Fibroblast of lung (primary cell): ENCODE measurements at places on chromosomes 3 and 15. TPM values are rescaled to one million over a fixed set of nuclear protein-coding genes. Genes with fewer than 3 reads are reported as not detected.

UROC1 gene
- total RNA-seq = not detected in 2 replicates

PCNP gene
- 117 and 129 TPM in 2 replicates for total RNA-seq

CP gene
- total RNA-seq = under 0.01 TPM in 1 of 2 replicates, not detected in the other

GRCh38 chr3:182364323-182364722, 429.0 kb upstream of the ATP11B start:
- no peak for DNase-seq

DNA sequence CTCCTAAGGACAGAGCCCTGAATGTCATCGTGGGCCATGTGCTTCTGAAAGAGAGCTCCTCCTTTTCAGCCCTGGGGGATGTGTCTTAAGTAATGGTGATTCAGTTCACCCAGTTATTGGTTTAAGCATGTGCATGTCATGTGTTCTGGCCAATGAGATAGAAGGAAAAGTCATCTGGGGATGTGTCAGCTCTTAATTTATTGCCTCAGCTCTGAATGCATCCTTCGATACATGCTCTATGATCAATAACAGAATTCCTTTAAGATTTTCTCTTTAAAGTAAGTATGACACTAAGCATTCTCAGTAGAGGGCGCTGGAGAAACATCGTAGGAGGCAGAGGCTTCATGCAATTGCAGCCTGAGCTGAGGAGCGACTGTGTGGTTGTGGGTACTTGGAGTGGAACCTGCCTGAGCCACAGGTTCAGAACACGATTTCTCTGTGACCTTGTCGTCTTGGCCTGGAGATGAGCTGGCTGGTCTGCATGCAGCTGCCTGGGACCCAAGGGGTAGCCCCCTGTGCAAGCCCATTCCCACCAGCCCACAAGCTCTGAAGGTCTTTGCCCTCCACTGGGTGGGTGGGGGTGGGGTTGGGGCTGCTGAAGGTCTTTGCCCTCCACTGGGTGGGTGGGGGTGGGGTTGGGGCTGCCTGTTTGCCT, 69.5 kb downstream of the C3orf38 start:
- DNase-seq = peak; percentile 77

GRCh38 chr3:122921791-122922651, 105.5 kb downstream of the SEMA5B start:
- no peak for DNase-seq

- DNase-seq = no peak
These were observed 1001.4 kb downstream of the SQOR start for GRCh38 chr15:46636206-46636605.

- DNase-seq = peak; percentile 89
These were observed 207.5 kb downstream of the PDCD6IP start for GRCh38 chr3:34005886-34006285.
